ENCODE measurements at places on chromosomes 2 and 18. TPM values are rescaled to one million over a fixed set of nuclear protein-coding genes. Genes with fewer than 3 reads are reported as not detected.

DNA sequence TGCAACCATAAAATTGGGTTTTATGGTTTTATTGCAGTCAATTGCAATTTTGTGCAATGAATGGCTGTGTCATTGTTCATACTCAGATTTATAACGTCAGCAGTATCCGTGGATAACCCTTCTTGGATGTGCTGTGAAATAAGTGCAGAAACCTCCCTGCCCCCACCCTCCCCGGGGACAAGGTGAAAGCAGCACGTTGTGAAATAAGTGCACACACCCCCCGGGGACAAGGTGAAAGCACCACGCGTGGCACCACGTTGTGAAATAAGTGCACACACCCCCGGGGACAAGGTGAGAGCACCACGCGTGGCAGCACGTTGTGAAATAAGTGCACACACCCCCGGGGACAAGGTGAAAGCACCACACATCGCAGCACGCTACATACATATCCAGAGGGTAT is 93.6 kb upstream of the NFATC1 start:
- DNase-seq, result no peak

GRCh38 chr2:106959975-106960682 is 74.2 kb upstream of the ST6GAL2 start:
- no peak for DNase-seq

GRCh38 chr2:227485429-227485828 is 13.5 kb downstream of the AGFG1 start:
- no peak for DNase-seq

- no peak for DNase-seq
Measured at GRCh38 chr2:30545875-30546274, 98.8 kb downstream of the LCLAT1 start.

DNA sequence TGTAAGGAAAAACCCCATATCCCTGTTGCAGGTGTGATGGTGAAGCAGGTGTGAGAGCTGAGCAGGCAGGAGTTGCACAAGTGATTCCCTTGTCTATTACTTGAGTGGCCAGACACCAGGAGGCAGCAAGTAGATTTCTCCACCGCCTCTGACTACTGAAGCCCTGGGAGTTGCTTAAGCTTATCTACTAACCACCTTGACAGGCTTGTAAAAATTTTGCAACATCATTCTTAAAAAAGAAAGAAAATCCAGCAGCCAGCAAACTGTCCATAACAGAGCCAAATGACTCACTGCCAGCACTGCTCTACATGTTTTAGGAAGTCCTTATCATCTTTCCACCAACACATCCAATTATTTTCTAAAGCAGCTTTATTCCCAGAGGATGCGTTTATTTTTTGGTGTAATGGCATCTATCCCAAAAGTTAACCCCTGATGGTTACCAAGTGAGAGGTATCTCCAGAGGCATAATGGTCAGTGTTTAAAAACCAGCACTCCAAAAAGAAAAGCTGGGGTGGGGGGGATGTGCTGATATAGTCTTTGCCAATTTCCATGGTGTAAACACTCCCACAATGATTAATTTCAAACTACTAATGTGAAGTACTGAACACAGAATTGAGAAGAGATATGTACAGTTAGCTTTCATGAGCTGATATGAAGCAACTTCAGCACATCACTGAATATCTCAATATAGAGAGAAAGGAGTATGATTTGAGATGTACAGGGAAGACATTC is 16.3 kb upstream of the GPR39 start:
- DNase-seq, result no peak

DNA sequence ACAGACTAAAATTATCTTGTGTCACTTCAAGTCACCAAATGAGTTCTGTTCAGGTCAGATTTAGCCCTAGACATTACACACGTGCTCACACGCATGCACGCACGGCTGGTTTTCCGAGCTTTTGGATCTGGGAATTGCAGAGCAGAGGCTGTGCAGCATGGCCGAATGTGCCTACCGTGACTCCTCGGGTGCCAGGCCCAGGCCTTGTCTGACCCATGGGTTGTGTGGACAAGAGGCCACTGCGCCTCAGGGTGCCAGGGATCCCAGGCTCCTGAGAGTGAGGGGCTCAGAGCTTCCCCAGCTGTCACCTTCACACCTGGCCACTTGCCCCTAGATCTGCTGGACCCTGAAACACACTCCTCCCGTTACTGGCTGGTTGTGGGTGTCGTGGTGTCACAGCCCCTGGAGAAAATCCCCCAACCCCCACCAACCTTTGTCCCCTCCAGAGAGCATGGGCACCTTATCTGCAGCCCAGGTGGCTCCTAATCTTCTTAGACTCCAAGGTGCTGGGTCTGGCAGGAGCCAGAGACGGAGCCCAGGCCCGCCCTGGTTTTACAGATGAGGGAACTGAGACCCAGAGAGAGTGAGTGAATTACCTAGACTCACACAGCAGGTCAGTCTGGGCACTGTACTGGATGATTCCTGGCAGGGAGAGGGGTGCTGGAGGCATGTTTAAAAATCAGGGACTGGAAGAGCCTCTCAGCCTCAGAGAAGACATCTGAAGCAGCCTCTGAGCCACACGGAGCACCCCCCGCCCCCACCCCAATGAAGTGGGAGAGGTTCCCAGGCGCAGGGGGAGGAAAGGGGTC is 56.8 kb downstream of the ATOH8 start:
- no peak for DNase-seq

- DNase-seq, result no peak
Measured at GRCh38 chr2:112243233-112243632, 11.6 kb downstream of the ZC3H8 start.

GRCh38 chr2:33136566-33136965 is 189.8 kb downstream of the LTBP1 start:
- no peak for DNase-seq

DNA sequence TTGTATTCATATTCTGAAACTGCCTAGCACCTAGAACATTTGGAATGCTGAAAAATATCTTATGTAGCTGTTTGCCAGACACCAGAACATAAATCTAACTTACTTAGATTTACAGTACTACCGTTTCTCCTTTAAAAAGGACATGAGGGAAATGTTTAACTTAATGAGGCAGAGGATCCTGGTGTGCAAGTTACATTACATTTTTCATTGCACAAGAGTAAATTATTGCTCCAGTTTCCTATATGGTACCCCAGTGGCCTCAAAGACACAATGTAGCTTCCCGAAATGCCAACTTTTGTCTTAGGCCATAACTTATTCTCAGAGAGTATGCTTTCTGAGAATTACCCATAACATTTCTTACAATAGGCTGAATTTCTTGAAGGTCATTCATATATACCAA is 105.5 kb upstream of the DTNA start:
- DNase-seq, result no peak

DNA sequence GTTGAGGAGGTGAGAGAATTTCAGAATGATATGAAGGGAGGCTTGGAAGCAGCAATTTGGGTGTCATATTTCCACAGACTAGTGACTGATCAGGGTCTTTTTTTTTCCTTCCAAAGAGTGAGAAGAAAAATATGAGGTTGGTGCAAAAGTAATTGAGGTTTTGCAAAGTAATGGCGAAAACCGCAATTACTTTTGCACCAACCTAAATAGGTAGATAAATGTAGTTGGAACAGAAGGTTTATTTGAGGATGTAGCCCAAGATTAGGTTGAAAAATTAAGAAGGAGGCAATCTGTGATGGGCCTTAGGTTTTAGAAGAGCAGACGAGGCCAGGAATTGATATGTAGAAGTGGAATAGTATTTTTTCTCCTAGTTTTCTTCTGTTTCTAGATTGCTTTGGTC is 7.8 kb upstream of the LTBP1 start:
- no peak for DNase-seq

GRCh38 chr2:174233771-174234275 is 14.5 kb downstream of the OLA1 start:
- no peak for DNase-seq

- DNase-seq, result no peak
Measured at GRCh38 chr18:33427549-33427948, 13.0 kb downstream of the CCDC178 start.

GRCh38 chr2:226792155-226792881 is 7.3 kb downstream of the IRS1 start:
- no peak for DNase-seq

DNA sequence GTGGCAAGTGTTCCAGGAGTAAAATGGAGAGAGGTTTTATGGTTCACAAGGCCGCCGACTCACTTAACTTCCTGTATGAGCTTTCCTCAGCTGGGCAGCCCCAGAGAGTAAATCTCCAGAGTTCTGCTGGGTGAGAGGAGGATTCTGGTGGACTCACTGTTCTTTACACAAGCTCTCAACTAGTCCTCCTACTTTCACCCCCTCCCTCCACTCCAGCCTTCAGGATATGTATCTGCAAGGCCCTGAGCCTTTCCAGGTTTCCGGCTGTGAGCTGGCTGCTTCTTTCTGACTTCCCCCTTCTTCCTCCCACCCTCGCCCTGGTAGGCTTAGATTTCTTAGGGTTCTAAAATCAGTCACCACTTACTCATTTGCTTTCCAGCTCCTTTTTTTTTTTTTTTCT is 34.0 kb downstream of the EML6 start:
- no peak for DNase-seq

GPR45 gene
- total RNA-seq, result not detected

CRYGC gene
- total RNA-seq, result not detected

GKN1 gene
- not detected for total RNA-seq

AAK1 gene
- 8.8 TPM for total RNA-seq

PLGLB2 gene
- total RNA-seq, result 450 TPM

LIMS3 gene
- total RNA-seq, result 0.75 TPM

TUBA4B gene
- total RNA-seq, result not detected

Data from liver (tissue), 10 donors.